ENCODE measurements at places on chromosomes 16 and 17. TPM values are rescaled to one million over a fixed set of nuclear protein-coding genes. Genes with fewer than 3 reads are reported as not detected.

The SLC12A3 gene
- total RNA-seq: not detected

The C16orf92 gene
- total RNA-seq: not detected

The SPAG5 gene
- 77.8 TPM for total RNA-seq

The KRTAP9-8 gene
- not detected for total RNA-seq

The AOC3 gene
- 1.3 TPM for total RNA-seq

DNA sequence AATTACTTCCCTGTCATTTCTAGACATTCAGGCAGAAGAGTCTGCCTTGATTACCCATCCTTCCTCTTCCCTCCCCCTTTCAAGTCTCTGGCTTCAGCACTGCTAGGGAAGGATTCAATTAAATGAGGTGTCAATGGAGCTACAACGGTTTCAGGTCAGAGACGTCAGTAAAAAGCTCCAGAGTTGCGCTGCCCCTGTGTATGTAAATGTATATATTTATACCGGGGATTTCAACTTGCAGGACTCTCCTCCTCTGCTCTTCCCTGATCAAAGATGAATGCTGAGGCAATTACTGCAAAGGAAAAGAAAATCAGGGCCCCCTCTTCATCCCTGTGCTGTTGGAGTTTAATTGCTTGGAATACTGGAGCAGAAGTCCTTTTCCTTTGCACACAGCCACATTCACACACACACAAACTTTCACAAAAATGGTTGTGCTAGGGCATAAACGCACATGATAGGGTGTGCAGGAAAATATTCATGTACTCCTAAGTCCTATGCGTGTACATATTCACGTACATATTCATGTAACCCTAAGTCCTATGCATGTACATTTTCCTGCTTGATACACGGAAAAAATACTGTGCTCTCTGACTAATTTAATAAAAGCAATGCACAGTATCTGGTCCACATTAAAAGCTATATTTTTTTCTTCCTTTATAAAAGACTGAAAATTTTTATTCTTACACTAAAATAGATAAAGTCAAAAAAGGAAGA, 129.7 kb upstream of the PMFBP1 start:
- H3K27ac ChIP-seq: no peak overlapping the region
- H3K27me3 ChIP-seq: no peaks in the 10 kb centered on the region
- no peak for DNase-seq
- H3K4me3 ChIP-seq: no peak overlapping the region

- no peak overlapping the region for H3K27ac ChIP-seq
- no peak for DNase-seq
- H3K4me3 ChIP-seq: no peak overlapping the region
- H3K4me1 ChIP-seq: no peaks in the 10 kb centered on the region
- peaks cover 33% of the 10 kb centered on the region for H3K36me3 ChIP-seq
Observed at GRCh38 chr16:16083421-16084156, 134.2 kb downstream of the ABCC1 start.

DNA sequence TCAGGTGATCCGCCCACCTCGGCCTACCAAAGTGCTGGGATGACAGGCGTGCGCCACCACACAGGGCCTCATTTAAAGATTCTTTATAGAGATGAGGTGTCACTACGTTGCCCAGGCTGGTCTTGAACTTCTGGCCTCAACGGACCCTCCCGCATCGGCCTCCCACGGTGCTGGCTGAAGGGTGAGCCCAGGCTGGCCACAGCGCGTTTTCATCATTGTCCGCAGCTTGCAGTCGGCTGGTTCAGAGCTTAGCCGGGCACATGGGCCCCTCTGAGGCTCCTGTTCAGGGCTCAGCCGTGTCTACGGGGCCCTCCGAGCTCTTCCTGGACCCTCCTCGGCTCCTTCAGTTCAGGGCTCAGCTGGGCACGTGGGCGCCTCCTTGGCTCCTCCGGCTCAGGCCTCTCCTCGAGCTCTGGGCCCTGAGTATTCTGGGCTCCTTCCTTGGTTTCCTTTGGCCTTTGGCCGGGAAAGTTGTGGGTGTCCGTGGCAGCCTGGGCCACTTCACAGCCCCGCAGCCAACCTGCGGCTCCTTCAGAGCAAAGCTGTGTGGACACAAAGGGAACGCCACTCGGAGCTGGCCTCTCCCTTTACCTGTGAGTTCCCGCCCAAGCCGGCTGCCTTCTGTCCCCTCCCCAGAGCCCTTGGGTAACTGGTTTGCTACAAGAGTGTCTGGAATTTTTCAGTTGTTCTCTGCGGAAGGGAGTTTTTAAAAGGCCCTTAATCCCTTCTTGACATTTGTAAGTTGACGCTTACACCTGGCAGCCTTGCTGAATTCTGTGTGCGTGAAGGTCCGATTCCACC, 1.2 kb upstream of the MSLN start:
- H3K4me3 ChIP-seq: no peak overlapping the region
- H3K4me1 ChIP-seq: no peaks in the 10 kb centered on the region
- no peak for DNase-seq
- no peaks in the 10 kb centered on the region for H3K27me3 ChIP-seq

- H3K4me1 ChIP-seq: no peaks in the 10 kb centered on the region
- no peaks in the 10 kb centered on the region for H3K27me3 ChIP-seq
- peak overlapping the region; percentile 35 for H3K27ac ChIP-seq
- peak; percentile 21 for DNase-seq
Observed at GRCh38 chr17:3870871-3871306, 22.0 kb downstream of the CAMKK1 start.

GRCh38 chr16:77191259-77191969, 424 bp downstream of the MON1B start:
- no peaks in the 10 kb centered on the region for H3K27me3 ChIP-seq
- H3K27ac ChIP-seq: peak overlapping the region; percentile 97
- H3K4me1 ChIP-seq: peaks cover 24% of the 10 kb centered on the region
- DNase-seq: peak; percentile 21

- H3K4me3 ChIP-seq: peak overlapping the region; percentile 34
- no peak for DNase-seq
- H3K27ac ChIP-seq: no peak overlapping the region
- no peaks in the 10 kb centered on the region for H3K27me3 ChIP-seq
Observed at GRCh38 chr17:35521150-35521549, 16.3 kb downstream of the SLFN12L start.

GRCh38 chr17:73354423-73355284, 42.9 kb upstream of the CDC42EP4 start:
- no peak for DNase-seq
- H3K27me3 ChIP-seq: no peaks in the 10 kb centered on the region
- H3K4me3 ChIP-seq: no peak overlapping the region
- no peaks in the 10 kb centered on the region for H3K4me1 ChIP-seq
- H3K27ac ChIP-seq: no peak overlapping the region
- H3K36me3 ChIP-seq: no peaks in the 10 kb centered on the region

- H3K36me3 ChIP-seq: no peaks in the 10 kb centered on the region
- no peak overlapping the region for H3K27ac ChIP-seq
- H3K4me3 ChIP-seq: no peak overlapping the region
- H3K27me3 ChIP-seq: no peaks in the 10 kb centered on the region
- DNase-seq: peak; percentile 39
- no peaks in the 10 kb centered on the region for H3K4me1 ChIP-seq
Observed at GRCh38 chr17:58447039-58447975, 30.0 kb upstream of the RNF43 start.

GRCh38 chr16:77437859-77438258, 3.0 kb upstream of the ADAMTS18 start:
- H3K4me1 ChIP-seq: no peaks in the 10 kb centered on the region
- no peak overlapping the region for H3K4me3 ChIP-seq
- no peak overlapping the region for H3K27ac ChIP-seq
- no peaks in the 10 kb centered on the region for H3K36me3 ChIP-seq
- no peaks in the 10 kb centered on the region for H3K27me3 ChIP-seq

- no peak overlapping the region for H3K27ac ChIP-seq
- H3K27me3 ChIP-seq: no peaks in the 10 kb centered on the region
- H3K36me3 ChIP-seq: no peaks in the 10 kb centered on the region
Observed at GRCh38 chr16:76956841-76957240, 234.1 kb upstream of the MON1B start.

- H3K36me3 ChIP-seq: no peaks in the 10 kb centered on the region
- no peak for DNase-seq
- H3K27ac ChIP-seq: no peak overlapping the region
- H3K4me1 ChIP-seq: no peaks in the 10 kb centered on the region
Observed at GRCh38 chr17:56641894-56642293, 48.4 kb downstream of the NOG start.

- H3K36me3 ChIP-seq: no peaks in the 10 kb centered on the region
- no peak for DNase-seq
- H3K4me1 ChIP-seq: no peaks in the 10 kb centered on the region
- no peaks in the 10 kb centered on the region for H3K27me3 ChIP-seq
Observed at GRCh38 chr16:53654946-53655345, 48.7 kb downstream of the RPGRIP1L start.

- H3K27ac ChIP-seq: no peak overlapping the region
- no peak for DNase-seq
- peaks cover 6% of the 10 kb centered on the region for H3K27me3 ChIP-seq
Observed at GRCh38 chr16:86019446-86020047, 120.6 kb downstream of the IRF8 start.

- peaks cover 22% of the 10 kb centered on the region for H3K4me1 ChIP-seq
- no peak overlapping the region for H3K4me3 ChIP-seq
- H3K27ac ChIP-seq: no peak overlapping the region
- H3K36me3 ChIP-seq: no peaks in the 10 kb centered on the region
Observed at GRCh38 chr17:38959508-38959907, 7.7 kb downstream of the FBXO47 start.

Data from CD8-positive, alpha-beta memory T cell (primary cell).